Right lung (tissue), 10 donors: ENCODE measurements at places on chromosomes 1 and 21.

DNA sequence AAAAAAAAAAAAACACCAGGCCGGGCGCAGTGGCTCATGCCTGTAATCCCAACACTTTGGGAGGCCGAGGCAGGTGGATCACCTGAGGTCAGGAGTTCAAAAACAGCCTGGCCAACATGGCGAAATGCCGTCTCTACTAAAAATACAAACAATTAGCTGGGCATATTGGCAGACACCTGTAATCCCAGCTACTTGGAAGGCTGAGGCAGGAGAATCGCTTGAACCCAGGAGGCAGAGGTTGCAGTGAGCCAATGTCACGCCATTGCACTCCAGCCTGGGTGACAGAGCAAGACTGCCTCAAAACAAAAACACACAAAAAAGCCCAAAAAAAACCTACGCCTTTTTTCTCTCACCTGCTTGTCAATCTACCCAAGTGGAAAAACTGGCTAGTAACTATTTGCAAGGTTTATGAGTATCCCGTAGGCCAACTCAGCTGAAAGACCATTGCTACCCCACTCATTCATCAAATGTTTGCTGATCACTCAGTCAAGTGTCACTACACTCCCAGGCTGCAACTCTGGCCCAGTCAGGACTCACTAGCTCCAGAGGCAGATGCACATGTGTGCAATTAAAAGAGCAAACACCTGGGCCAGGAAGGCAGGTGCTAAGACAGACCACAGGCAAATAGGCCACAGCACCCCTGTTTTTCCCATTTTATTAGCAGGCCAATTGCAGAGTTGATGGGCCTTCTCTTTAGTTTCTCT is 2.0 kb downstream of the CSRP1 start:
- no peak for DNase-seq

DNA sequence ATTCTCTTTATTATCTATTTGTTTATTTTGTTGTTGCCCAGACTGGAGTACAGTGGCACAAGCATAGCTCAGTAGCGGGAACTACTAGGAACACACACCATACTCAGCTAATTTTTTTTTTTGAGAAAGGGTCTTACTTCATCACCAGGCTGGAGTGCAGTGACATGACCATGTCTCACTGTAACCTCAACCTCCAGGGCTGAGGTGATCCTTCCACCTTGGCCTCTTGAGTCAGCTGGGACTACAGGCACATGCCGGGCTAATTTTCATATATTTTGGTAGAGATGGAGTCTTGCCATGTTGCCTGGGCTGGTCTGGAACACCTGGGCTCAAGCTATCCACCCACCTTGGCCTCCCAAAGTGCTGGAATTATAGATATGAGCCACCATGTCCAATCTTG is 5.3 kb upstream of the TXNIP start:
- DNase-seq = no peak

DNA sequence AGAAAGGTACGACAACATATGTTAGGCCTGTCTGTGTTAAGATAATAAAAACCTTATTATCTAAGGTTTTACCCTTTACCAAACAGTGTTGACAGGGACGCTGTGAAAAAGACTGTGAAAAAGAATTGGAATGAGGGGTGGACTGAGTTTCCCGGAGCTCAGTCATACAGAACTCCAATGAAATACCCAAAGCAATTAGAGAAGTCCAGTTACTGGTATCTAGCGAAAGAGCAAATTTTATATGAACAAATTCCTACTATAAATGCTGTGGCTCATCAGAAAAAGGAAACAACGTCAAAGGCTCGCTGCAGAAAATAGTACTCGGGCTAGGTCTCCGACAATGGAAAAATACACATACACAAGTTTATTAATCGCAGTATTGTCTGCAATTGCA is 708 bp upstream of the RBBP5 start:
- DNase-seq = no peak

DNA sequence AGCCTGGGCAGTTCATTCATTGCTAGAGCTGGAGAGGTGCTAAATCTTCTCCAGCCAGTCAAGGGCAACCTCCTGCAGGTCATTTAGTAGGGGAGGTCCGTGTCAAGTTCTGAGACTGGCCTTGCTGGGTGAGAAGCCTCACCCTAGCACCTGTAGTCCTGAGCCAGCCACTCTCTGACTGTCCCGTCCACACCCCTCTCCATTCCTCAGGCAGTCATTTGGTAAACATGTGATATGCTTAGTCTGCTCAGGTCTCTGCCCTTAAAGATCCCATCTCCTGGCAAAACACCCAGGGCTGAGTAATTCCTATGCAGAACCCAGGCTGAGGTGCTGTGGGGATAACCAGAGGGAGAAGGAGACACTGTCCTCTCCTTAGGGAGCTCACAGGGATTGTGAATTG is 13.7 kb upstream of the IGFN1 start:
- no peak for DNase-seq

GRCh38 chr1:156709757-156710489 is 4.5 kb upstream of the CRABP2 start:
- no peak for DNase-seq

DNA sequence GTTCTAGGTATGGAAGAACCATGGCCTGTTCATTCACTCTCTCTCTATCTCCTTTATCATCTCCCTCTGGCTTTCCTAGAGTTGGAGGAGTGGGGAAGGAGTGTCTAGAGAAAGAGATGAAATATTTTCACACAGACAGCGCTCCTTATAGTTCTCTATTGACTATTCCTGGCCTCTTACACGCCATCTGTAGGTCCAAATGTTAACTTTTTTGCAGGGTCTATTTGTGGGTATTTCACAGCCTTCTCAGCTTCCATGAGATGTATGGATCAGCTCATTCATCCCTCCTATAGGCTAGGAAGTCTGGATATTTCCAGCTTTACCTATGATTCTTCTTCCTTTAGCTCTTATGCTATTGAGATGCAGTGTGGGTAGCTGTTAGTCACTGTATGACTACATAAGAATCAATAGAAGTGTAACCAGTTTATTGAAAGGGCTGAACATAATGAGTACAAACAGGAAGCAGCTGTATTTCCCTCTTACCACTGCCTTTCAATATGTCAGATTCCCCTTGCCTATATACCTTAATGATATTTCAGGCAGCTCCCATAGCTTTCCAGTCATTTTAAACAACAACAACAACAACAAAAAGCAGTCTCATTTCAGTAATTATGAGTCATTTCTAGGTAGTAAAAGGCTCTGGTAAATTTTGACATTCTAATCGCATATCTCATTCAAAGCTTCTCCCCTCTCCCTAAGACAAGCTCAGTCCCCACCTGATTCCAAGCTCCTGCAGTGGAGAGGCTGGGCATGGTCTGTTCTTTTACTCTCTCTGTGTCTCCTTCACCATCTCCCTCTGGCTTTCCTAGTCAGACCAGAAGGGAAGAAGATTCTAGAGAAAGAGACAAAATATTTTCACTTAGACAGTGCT is 149.5 kb downstream of the TTLL7 start:
- DNase-seq = no peak
